ENCODE measurements at places on chromosomes 16 and 17. TPM values are rescaled to one million over a fixed set of nuclear protein-coding genes. Genes with fewer than 3 reads are reported as not detected.

LRRC46 gene
- 0.44 TPM for total RNA-seq

AURKB gene
- total RNA-seq, result 92.3 TPM

SKAP1 gene
- 59.3 TPM for total RNA-seq

BCL6B gene
- 0.91 TPM for total RNA-seq

ASB16 gene
- 0.09 TPM for total RNA-seq

ACSM5 gene
- total RNA-seq, result not detected

CYTH1 gene
- 131 TPM for total RNA-seq

MT2A gene
- 465 TPM for total RNA-seq

- H3K27me3 ChIP-seq, result peaks cover 31% of the 10 kb centered on the region
- no peak overlapping the region for H3K27ac ChIP-seq
- H3K36me3 ChIP-seq, result no peaks in the 10 kb centered on the region
Measured at GRCh38 chr16:50472472-50472871, 75.7 kb upstream of the NKD1 start.

- H3K27me3 ChIP-seq, result no peaks in the 10 kb centered on the region
- peaks cover 57% of the 10 kb centered on the region for H3K36me3 ChIP-seq
- peaks cover 52% of the 10 kb centered on the region for H3K4me1 ChIP-seq
- peak overlapping the region; percentile 30 for H3K4me3 ChIP-seq
- no peak for DNase-seq
Measured at GRCh38 chr17:74471341-74471740, 4.9 kb downstream of the CD300A start.

- DNase-seq, result no peak
- no peak overlapping the region for H3K4me3 ChIP-seq
- H3K36me3 ChIP-seq, result no peaks in the 10 kb centered on the region
- no peaks in the 10 kb centered on the region for H3K27me3 ChIP-seq
- no peak overlapping the region for H3K27ac ChIP-seq
Measured at GRCh38 chr16:1101133-1101532, 5.1 kb upstream of the C1QTNF8 start.

GRCh38 chr16:49093939-49094338 is 187.7 kb downstream of the CBLN1 start:
- H3K4me3 ChIP-seq, result no peak overlapping the region
- no peaks in the 10 kb centered on the region for H3K27me3 ChIP-seq
- no peak for DNase-seq
- no peaks in the 10 kb centered on the region for H3K4me1 ChIP-seq
- H3K27ac ChIP-seq, result no peak overlapping the region

DNA sequence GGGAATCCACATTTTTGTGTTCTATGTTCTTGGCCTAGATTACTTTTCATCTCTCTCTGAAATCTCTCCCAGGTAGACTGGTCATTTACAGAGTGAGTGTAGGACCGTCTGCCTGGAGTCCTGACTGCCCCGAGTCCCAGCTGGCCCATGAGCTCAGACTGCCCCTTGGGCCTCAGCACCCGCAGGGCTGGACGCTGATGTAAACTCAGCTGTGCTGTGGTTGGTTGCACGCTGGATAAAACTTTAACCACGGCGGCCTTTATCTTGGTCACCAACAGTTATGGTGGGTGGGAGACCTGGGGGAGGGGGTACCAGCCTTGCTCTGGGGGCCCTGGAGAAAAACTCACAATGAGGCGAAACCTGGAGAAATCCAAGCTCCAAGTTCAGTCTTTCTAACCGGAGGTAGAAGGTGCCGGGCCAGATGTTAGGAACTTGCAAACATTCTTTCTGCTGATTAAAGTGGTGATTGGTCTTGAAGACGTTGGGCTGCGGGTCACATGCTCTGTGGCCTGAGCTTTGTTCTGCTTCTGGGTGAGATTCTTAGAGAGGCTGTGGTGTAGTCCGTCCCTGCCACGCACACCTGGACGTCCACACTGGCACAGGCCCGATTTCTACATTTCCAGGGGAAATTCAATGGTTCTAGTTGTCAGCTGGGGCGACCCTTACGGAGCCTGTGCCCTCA is 6.9 kb downstream of the METRNL start:
- no peak for DNase-seq
- H3K4me1 ChIP-seq, result peaks cover 39% of the 10 kb centered on the region
- H3K36me3 ChIP-seq, result peaks cover 29% of the 10 kb centered on the region
- H3K4me3 ChIP-seq, result no peak overlapping the region

DNA sequence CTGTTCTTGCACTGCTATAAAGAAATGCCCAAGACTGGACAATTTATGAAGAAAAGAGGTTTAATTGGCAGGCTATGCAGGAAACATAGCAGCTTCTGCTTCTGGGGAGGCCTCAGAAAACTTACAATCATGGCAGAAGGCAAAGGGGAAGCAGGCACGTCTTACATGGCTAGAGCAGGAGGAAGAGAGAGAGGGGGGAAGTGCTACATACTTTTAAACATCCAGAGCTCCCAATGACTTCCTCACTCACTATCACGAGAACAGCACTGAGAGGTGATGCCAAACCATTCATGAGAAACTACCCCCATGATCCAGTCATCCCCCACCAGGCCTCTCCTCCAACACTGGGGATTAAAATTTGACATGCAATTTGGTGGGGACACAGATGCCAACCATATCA is 13.3 kb downstream of the WFIKKN2 start:
- DNase-seq, result no peak
- H3K4me3 ChIP-seq, result no peak overlapping the region
- H3K4me1 ChIP-seq, result peaks cover 14% of the 10 kb centered on the region
- peaks cover 2% of the 10 kb centered on the region for H3K27me3 ChIP-seq
- no peaks in the 10 kb centered on the region for H3K36me3 ChIP-seq
- no peak overlapping the region for H3K27ac ChIP-seq

- no peak for DNase-seq
- peak overlapping the region; percentile 58 for H3K4me3 ChIP-seq
- no peak overlapping the region for H3K27ac ChIP-seq
- no peaks in the 10 kb centered on the region for H3K27me3 ChIP-seq
Measured at GRCh38 chr17:67375054-67375427, 2.0 kb upstream of the PITPNC1 start.

GRCh38 chr16:27980919-27981700 is 82.4 kb downstream of the GSG1L start:
- no peaks in the 10 kb centered on the region for H3K4me1 ChIP-seq
- H3K27ac ChIP-seq, result no peak overlapping the region
- DNase-seq, result no peak
- no peaks in the 10 kb centered on the region for H3K27me3 ChIP-seq

DNA sequence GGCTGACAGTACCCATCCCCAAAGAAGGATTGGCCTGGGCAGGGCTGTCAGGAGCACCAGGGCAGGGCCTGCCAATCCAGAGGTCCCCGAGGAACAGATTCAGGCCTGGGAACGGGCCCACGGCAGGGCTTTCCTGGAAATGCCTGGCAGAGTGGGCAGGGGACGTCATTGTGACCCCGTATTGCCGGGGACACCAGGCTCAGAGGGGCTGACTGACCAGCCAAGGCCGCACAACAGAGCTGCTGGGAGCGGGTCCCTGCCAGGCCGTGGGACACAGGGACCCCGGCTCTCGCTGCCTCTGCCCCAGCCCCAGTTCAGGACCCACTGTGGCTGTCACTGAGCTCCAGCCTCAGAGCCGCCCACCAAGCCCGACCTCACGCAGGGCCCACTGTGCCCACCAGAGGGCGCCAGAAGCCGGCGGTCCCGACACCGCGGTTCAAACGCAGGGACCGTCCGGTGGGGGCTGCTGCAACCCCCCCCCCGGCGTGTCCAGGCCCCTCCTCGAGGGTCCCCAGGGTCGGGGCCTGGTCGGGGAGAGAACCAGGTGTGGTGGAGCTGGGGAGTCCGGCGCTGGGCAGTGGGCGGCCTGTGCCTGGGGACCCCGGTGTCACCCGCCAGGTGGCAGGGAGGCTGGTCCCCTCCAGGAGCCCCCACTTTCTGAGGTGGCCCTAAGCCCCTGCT is 15.2 kb upstream of the SSTR5 start:
- DNase-seq, result peak; percentile 87
- H3K36me3 ChIP-seq, result no peaks in the 10 kb centered on the region
- H3K27ac ChIP-seq, result no peak overlapping the region
- H3K4me3 ChIP-seq, result no peak overlapping the region
- no peaks in the 10 kb centered on the region for H3K27me3 ChIP-seq
- no peaks in the 10 kb centered on the region for H3K4me1 ChIP-seq

GRCh38 chr17:59402760-59403159 is 71.3 kb downstream of the YPEL2 start:
- no peaks in the 10 kb centered on the region for H3K27me3 ChIP-seq
- peaks cover 14% of the 10 kb centered on the region for H3K36me3 ChIP-seq
- H3K27ac ChIP-seq, result no peak overlapping the region
- no peaks in the 10 kb centered on the region for H3K4me1 ChIP-seq

DNA sequence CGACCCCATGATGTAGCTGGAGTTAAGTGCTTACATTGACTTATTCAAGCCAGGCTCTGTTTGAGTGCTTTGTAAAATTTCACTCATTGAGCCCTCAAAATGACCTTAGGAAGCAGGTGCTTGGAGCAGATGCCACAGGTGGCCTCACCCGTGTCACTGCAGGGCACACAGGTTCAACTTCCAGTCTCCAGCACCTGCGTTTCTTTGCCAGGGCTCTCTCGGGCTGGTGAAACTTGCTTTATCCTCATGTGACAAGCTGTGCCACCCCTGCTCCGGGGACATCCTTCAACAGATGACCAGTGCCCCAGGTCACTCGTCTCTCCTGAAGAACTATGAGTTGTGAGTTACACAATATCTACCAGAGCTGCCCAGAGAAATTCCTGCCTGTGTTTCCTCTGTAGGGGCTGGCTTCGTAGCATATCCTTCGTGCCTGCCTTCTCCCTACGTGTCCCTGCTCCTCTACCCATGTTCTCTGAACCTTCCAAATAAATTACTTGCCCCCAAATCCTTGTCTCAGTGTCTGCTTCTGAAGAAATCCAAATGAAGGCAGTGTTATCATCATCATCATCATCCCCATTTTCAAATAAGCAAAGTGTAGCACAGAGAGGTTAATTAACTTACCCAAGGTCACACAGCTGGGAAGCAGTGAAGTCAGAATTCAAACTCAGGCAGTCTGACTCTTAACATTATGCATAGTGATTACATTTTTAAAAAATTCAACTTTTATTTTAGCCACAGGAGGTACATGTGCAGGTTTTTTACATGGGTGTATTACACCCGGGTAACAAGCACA is 352.5 kb downstream of the NPIPA8 start:
- H3K27ac ChIP-seq, result no peak overlapping the region
- no peaks in the 10 kb centered on the region for H3K36me3 ChIP-seq
- no peaks in the 10 kb centered on the region for H3K27me3 ChIP-seq
- H3K4me1 ChIP-seq, result no peaks in the 10 kb centered on the region

- H3K27me3 ChIP-seq, result no peaks in the 10 kb centered on the region
- H3K27ac ChIP-seq, result no peak overlapping the region
- DNase-seq, result no peak
- H3K4me3 ChIP-seq, result no peak overlapping the region
- H3K4me1 ChIP-seq, result peaks cover 2% of the 10 kb centered on the region
- H3K36me3 ChIP-seq, result no peaks in the 10 kb centered on the region
Measured at GRCh38 chr17:82114447-82114846, 16.4 kb upstream of the FASN start.

- DNase-seq, result no peak
- H3K27ac ChIP-seq, result no peak overlapping the region
- H3K4me1 ChIP-seq, result peaks cover 8% of the 10 kb centered on the region
- no peaks in the 10 kb centered on the region for H3K36me3 ChIP-seq
- H3K4me3 ChIP-seq, result no peak overlapping the region
- peaks cover 2% of the 10 kb centered on the region for H3K27me3 ChIP-seq
Measured at GRCh38 chr16:638836-639235, 2.7 kb upstream of the METTL26 start.

DNA sequence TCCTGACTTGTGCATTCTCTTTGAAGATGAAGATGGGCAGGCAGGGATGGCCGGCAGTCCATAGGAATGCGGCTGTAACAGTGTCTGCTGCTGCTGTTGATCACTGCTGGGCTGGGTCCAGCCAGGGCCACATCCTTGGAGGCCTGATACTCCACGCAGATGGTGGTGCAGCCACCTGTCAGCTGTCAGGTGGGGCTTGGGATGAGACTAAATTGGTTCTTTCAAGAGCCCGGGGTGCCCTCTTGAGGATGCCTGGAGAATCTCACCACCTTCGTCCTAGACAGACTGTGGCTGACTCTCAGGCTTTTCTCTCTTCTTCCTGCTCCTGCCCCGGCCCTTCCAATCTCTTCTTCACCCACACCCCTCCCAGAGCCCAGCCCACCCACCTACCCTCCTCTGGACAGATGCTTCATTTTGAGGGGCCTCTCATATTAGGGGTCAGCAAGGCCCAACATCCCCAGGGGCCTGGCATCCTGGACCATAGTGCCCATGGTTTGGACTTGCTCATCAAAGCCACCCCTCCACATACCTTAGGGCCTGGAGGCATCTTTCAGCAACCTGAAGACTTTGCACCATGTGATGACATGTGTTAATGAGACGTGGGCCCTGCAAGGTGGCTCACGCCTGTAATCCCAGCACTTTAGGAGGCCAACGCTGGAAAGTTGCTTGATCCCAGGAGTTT is 19.1 kb downstream of the OSBPL7 start:
- peaks cover 1% of the 10 kb centered on the region for H3K36me3 ChIP-seq
- no peak overlapping the region for H3K4me3 ChIP-seq
- peaks cover 5% of the 10 kb centered on the region for H3K27me3 ChIP-seq
- no peak overlapping the region for H3K27ac ChIP-seq
- H3K4me1 ChIP-seq, result peaks cover 3% of the 10 kb centered on the region

All from activated CD4-positive, alpha-beta T cell treated with anti-CD3 and anti-CD28 coated beads, Interleukin-2, amount 10 ng/mL, durations not matched to agents 24 days and 14 days (primary cell).